ENCODE measurements at places on chromosomes 12 and 14.

DNA sequence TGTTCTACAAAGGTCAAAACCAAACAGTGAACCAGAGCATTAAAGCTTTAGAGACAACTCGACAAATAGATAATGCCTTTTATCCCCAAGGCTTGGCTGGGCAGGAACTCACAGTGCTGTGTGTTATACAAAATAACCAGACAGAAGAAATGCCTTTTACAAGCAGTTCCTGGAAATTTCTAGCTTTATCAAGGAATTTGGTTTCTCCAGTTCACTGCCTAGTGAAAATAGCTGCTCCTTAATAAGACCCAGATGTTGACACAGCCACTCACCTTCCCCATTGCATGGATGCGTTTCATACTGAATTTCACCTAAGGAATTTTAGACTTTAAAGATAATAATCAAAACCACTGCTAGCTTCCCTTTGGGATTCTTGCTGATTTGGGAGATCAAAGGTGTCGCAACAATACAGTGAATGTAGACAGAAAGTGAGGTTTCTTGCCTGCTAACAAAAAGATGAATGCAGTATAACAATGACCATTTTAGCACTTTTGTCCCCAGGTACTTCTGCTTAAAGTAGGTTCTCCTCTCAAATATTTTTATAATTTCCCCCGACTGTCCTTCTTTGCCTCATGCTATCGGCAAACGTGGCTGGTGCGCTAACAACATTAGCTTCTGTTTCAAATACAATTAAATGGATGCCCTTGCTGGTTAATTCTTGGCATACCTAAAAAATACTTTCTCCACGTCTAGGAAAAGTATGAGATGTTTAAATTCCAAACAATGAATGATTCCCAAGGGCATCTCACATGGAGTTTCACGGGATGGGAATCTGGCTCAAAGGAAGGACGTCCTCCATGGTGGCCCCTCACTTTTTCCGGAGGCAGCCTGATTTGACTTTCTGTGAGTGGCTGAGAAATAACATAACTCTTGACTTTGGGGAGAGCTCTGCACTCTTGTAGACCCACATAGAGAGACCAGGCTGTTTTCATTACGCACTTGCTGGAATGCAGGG, 162.4 kb downstream of the C12orf75 start:
- no peak for DNase-seq

- DNase-seq: peak; percentile 45
Observed at GRCh38 chr14:92122351-92122677, 545 bp downstream of the CPSF2 start.

GRCh38 chr12:89950421-89950820, 241.8 kb upstream of the ATP2B1 start:
- no peak for DNase-seq

DNA sequence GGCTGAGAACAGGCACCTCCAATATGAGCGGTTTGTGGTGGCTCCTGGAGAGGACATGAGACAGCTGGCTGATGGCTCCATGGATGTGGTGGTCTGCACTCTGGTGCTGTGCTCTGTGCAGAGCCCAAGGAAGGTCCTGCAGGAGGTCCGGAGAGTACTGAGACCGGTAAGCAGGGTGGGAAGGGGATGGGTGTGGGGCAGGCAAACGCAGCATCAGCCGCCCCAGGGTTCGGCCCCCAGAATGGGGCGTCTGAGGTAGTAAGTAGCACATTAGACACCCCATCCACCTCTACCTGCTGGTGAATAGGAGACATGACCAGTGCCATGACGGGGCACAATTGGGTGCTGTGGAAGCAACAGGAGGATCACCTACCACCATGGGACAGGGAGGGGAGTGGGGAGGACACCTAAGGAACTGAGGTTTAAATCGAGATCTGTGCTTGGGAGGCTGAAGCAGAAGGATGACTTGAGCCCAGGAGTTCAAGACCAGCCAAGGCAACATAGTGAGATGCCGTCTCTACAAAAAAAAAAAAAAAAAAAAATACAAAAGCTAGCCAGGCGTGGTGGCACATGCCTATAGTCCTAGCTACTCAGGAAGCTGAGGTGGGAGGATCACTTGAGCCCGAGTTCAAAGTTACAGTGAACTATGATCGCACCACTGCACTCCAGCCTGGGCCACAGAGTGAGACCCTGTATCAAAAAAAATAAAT, 25.5 kb downstream of the ITGA7 start:
- peak; percentile 18 for DNase-seq

GRCh38 chr12:25986180-25986579, 27.7 kb downstream of the RASSF8 start:
- no peak for DNase-seq

GRCh38 chr12:17016116-17016864, 410.3 kb upstream of the LMO3 start:
- DNase-seq: no peak

GRCh38 chr12:107331912-107332311, 238.6 kb upstream of the CRY1 start:
- DNase-seq: no peak

DNA sequence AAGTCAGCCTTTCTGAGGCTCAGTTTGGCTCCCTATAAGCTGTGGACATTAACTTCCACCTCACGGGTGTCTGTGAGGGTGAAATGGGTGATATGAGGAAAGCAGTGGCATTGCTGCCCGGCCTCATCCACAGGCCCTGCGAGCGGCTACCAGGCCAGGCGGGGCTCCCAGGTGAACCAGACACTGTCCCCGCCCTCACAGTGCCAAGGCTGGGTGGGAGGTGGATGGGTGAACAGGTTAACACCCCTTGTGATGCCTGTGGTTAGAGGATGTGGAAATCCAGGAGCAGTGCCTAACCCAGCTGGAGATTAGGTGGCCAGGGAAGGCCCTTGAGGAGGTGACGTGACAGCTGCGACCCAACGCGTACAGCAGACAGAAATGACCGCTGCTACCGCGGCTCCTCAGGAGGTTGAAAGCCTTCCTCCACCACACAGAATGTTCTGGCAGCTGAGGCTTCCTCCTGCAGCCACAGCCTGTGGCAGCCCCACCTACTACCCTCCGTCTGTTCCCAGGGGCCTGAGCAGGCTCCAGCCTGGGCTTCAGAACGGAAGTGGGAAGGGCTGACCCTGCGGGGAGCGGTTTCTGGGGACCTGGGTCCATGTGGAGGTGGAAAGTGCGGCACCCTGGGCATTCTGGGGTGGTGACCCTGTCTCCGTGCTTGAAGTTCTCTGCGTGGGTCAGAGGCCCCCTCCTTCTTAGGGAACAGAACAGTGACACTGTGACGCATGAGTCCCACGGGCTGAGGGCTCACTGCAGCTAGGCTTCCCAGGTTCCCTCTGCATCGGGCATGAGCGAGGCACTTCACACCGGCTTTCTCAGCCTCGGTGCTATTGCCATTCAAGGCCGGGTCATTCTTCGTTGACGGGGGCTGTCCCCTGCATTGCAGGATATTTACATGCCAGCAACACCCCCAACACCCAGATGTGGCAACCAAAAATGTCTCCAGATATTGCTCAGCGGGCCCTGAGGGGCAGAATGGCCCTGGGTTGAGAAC, 9.7 kb downstream of the MMAB start:
- DNase-seq: no peak

DNA sequence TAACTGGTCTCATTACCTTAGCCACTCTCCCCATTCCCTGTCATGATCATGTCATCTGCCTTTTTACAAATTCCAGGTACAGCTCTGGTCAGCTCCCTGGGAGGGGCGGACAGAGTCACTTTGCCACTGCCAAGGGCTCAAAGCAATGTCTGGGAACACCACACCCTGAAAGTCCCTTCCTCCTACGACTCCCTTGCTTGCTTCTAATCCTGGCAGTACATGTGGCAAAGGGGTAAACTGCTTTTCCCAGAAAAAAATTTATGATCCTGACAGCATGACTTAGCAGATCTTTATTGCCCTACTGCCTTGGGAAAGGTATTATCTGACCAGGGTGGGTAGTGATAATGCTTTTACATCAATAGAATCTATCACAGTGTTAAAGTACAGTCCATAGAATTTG, 376.0 kb upstream of the PDE3A start:
- DNase-seq: no peak

GRCh38 chr12:78249578-78249977, 418.9 kb downstream of the NAV3 start:
- DNase-seq: no peak

DNA sequence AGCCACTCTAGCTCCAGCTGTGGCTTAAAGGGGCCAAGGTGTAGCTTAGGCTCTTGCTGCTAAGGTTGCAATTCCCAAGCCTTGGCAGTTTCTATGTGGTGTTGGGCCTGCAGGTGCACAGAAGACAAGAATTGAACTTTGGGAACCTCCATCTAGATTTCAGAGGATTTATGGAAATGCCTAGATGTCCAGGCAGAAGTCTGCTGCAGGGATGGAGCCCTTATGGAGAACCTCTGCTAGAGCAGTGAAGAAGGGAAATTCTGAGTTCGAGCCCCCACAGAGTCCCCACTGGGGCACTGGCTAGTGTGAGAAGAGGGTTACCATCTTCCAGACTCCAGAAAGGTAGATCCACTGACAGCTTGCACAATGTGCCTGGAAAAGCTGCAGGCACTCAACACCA, 694.7 kb downstream of the SLC16A7 start:
- DNase-seq: no peak

DNA sequence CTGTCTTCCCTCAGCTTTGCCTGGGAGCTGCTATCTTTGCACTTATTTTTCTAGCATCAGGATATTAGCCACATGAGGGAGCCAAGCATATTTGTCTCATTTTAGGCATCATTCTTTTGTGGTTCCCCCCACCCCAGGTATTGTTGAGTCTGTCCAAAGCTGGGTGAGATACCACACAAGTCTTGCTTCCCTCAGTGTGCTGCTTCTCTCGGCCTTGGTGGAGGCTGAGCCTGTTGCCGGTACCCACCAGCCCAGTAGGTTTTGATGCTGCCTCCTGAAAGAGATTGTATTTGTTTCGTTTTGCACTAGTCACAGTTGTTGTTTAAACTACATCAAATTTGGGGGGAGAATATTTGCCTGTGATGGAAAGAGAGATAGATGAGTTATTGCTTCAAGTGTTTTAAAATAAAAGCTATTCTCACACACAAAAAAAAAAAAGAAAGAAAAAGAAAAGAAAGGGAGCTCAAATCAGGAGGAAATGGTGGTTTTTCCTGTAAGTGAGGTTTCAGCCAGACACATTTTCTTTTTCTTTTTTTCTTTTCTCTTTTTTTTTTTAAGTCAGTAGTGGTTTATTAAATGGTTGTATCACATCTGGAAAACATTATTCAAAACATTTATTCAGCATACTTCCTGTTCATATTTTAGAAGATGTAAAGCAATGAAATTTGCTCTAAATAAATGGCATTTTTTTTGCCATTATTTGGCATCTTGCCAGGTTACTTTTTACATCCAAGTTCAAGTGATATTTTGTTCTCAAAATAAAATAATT, 58.5 kb downstream of the SLC4A8 start:
- no peak for DNase-seq

- peak; percentile 92 for DNase-seq
Observed at GRCh38 chr14:23631702-23632460, 4.3 kb upstream of the DHRS2 start.

- no peak for DNase-seq
Observed at GRCh38 chr12:93634416-93634815, 42.8 kb upstream of the CRADD start.

DNA sequence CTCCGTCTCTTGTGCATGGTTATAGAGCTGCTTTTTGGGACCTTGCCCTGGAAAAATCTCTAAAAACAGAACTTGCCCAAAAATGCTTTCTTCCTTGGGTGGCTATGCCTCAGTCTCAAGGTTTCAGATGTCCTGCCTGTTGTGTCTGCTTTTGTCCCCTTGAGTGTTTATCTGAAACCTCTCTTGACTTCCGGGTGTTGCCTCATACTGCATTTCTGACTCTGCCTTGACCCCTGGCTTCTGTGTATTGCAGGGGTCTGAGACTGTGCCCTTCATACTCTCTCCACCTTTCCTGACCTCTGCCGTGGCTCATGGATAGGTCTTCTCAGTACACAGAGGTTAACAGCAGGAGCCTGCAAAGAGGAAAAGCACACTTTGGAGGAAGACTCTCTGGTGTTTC, 124.8 kb upstream of the NTF3 start:
- no peak for DNase-seq

GRCh38 chr12:3313675-3314663, 177.0 kb upstream of the PRMT8 start:
- no peak for DNase-seq

DNA sequence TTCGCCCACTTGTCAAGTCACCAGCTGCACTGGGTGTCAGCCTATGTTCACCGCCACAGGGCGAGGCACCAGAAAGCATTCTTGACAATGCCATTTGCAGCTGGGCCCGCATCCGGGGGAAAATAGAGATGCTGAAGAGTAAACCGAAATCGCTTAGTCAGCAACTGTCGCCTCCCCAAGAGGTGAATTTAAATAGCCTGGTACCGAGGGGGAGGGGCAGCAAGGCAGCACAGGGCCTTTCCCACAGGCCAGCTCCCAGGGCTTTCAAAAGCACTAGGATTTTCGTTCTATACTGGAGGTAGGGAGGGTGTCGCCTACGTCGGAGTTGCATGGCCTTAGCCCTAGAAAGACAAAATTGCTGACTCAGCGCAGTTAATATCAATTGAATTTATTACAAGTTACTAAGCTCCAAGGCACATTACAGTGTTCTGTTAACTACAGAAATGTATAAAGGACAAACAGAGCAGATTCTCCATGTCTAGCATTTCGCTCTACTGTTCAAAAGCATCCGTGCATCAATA, 4.3 kb downstream of the IRF2BPL start:
- peak; percentile 71 for DNase-seq

- no peak for DNase-seq
Observed at GRCh38 chr12:92275443-92276154, 130.0 kb upstream of the BTG1 start.

DNA sequence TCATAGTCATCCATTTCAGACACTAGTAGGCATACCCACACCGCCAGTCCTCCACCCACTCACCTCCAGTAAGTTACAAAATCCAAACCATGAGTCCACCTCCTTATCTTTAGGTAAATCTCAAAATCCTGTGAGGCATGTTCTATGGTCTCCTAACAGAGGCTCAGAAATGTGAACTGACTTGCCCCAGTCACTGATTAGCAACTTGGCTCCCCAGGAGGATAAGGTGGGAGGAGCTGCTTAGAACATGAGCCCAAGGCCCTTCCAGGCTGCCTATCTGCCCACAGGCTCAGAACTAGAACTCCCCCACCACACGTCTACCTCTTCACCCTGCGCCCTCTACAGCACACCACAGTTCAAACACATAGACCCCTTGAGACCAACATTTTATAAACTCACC, 19.9 kb downstream of the SETD3 start:
- no peak for DNase-seq

DNA sequence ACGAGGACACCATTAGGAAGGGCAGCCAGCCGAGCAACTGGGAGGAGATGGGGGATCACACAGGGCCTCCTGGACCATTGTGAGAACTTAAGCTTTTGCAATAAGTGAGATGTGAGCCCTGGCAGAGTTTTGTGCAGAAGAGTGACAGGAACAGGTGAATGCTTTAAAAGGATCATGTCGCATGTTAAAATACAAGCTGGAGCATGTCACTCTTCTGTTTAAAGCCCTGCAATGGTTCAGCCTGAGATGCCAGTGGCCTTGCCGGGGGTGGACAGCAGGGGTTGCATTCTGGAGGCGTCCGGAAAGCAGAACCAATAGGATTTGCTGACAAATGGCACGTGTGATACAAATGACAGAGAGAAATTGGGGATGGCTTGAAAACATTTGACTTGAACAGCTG, 137.5 kb upstream of the RFLNA start:
- DNase-seq: no peak

GRCh38 chr14:103392572-103392971, 7.4 kb downstream of the MARK3 start:
- no peak for DNase-seq

Measured in NCI-H526 (cell line).